Spleen (tissue), 13 donors: ENCODE measurements at places on chromosomes 2 and 18. TPM values are rescaled to one million over a fixed set of nuclear protein-coding genes. Genes with fewer than 3 reads are reported as not detected.

The XPO1 gene
- 147 TPM for total RNA-seq

The ARHGAP28 gene
- 58.5 TPM for total RNA-seq

The CPLX4 gene
- total RNA-seq = not detected

The CLIP4 gene
- total RNA-seq = 28.4 TPM

The CFAP65 gene
- total RNA-seq = not detected

The TANC1 gene
- total RNA-seq = 21.8 TPM

The CEP68 gene
- total RNA-seq = 24.7 TPM

The CRYGD gene
- total RNA-seq = not detected

The RAX gene
- not detected for total RNA-seq

DNA sequence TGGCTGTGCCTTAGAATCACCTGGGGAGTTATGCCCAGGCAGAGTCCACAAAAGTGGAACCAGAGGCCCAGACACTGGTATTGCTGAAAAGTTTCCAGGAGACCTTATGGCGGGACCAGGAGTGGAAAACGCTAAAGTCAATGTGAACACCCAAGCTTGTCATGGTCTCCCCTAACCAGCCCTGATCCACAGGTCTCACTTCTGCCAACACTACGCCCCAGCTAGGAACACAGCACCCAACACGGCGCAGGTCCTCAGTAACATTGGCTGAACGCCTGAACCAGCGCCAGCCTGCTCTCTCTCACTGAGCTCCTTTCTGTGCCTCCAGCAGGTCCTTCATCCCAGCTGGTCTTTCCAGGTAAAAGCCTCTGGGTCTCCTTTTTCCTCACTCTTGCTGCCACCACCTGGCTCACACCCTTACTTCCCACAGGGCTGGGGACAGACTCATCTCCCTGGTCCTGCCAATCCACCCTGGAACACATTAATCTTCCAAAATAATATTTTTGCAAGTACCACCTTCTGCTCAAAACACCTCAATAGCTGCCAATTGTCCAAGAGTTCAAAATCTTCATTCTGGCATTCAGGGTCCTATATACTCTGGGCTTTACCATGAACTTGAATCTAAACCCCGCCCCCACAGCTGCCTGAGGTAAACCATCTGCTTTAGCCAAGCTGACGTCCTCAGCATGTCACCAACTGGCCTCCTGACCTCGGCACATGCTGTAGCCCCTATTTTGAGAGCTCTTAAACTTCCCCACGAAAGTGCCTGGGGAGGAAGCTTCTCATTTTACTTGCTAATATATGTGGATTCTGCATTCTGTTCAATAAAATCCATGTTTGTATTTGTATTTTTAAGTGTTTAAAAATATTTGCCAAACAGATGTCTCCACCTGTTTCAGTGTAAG lies 34.6 kb downstream of the ADCY3 start:
- DNase-seq = no peak

DNA sequence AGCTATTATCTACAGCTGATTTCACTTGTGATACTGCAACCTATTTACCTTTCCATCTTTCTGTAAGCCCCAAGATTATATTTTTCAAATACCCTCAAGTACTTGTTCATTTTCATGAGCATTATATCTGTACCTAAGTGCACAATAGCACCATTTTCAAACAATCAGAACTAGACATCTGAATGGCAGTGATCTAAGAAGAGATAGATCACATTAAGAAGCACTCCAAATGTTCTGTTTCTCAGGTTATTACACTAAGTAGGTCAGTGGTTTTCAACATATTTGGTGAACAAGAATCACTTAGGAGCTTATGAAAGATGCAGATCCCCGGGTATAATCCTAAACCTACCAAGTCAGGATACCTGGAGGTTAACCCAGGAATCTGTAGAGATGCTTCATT lies 872.7 kb downstream of the DCDC2C start:
- DNase-seq = no peak

DNA sequence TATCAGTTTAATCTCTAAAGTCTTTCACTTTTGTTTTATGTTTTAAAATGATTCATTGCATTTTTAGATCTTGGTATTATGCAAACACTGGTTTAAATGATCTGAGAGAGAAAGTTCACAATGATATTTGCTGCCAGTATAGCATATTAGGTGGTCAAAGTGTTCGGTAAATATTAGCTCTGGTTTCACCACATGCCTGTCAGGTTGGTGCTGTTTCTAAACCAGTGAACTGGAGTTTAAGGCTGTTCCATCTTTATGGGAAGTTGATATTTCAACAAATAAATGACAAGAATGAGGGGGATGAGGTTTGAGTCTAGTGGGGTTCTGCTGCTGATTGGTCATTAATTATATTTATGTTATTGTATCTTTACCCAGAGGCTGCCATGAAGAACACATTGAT lies 436.4 kb downstream of the DCDC2C start:
- DNase-seq = no peak

DNA sequence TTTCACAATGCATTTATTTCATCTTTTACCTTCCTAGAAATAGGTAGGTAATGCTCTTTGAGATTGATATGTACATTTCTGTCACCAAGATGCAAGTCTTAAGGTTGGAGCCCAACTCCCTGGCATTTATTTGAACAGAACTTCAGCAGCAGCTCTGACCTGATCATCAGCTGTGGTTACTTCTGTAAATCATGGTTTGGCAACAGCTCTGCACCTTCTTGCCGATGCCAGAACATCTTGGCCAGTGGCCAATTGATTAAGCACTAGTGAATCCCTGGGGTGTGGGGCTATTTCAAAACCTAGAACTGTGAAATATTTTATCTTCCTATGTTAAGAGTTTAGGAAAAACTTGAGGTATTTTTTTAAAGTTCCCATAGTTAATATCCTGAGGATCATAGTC lies 124.8 kb upstream of the NYAP2 start:
- no peak for DNase-seq

DNA sequence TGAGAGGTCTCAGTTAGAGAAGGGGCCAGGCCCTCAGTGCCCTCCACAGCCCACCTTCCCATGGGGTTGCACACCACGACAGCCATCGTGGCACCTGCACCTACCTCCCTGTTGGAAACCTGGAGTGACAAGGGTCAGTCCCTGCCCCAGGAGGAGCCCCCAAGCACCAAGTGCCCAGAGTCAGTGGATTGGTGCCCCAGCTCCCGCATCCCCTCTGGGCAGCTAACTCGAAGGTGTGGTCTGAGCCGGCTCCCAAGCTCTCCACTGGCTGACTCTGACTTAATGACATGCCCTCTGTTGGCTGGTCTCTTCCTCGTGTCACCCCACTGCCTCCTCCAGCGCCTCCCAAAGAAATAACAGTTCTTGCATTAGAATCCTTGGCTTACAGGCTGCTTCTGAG lies 116.4 kb downstream of the NDUFA10 start:
- no peak for DNase-seq

DNA sequence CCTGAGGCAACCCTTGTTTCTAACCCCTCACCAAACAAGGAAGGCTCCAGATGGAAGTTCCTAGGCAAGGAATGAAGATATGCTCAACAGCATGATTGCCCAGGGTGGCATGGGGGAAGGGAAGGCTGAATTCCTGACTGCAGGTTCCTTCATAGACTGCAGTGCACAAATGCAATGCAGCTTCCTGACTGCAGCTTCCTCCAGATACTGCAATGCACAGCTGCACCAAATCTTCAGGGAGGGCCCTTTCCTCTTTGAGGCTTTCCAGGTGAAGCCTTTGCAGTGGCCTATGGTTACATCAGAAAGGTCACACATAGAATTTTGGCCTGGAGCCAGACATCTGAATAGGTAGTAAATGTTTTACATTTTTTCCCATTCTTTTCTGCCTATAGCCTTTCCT lies 58.8 kb upstream of the DYNAP start:
- no peak for DNase-seq

- no peak for DNase-seq
Measured at GRCh38 chr2:47414682-47415458, 11.9 kb downstream of the MSH2 start.

- peak; percentile 43 for DNase-seq
Measured at GRCh38 chr18:74517236-74517630, 17.1 kb upstream of the CNDP1 start.

- peak; percentile 62 for DNase-seq
Measured at GRCh38 chr18:13241083-13241892, 22.7 kb downstream of the LDLRAD4 start.

DNA sequence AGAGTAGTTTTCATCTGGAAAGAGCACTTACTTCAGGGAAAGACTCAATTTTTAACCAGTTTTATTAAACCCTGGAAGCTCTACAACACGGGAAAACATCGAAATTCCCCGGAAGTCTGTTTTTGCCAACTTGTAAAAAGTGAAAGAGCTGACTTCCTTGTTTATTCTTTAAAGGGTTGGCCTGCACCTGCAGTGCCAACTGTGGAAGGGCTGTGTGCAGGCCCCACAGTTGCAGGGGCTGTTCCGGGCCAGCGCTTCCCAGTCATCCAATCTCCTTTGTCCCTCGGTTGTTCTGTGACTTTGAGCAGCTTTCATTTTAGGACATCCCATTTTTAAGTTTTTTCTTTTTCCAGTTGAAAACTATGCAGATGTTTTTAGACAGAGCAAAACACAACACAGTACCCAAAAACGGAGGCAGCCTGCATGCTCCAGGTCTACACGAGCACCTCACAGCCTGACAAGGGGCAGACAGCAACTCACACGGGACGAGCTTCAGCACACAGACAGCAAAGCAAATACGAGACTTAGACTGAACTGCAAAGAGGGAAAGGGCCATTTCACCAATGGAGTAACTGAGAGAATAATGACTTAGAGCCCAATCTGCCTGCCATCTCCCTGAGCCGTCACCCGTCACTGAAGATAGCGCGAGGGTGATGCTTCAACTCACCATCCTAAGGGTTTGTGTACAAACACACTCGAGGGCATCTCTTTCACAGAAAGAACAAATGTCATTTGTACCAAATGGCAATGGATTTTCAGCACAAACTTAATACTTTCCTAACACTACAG lies 70.6 kb downstream of the EMILIN2 start:
- no peak for DNase-seq

DNA sequence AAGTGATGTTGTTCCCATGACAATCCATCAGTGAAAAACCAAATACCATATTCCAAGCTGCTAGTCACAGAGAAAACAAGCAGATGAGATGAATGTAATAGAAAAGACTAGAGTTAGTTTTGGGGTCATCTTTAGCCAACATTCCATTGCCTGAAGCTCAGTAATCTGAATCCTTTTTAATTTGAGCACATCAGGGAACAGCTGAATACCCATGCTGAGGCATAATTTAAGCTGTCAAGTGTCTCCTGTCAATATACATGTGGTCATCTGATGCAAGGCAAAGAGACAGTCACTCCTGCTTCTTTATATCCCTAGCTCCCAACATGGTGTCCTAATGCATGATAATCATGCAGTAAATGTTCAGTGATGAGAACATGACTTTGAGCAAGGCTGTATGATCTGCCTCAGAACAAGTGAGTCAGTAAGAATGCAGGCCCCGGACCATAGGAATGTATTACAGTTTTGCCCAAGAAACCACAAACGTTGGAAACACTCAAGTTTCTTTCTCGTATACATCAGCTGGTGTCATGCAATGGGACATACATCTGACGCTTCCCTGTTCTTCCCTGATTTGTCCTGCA lies 48.0 kb downstream of the CDK15 start:
- DNase-seq = no peak

DNA sequence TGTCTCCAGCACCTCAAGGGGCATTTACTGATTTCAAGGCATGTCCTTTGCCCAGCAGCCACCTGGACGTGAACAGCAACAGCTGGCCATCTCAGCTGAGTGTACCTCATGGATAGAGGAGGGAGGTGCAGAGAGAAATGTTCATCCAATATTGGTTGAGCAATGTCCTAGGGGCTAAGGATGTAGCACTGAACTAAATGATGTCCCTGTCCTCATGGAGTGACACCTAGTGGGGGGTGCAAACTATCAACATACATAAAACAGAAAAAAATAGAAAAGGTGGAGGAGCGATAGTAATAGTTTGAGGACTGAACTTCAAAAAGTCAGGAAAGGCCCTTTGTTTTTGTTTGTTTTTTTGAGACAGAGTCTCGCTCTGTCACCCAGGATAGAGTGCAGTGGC lies 4.8 kb upstream of the UGGT1 start:
- no peak for DNase-seq

DNA sequence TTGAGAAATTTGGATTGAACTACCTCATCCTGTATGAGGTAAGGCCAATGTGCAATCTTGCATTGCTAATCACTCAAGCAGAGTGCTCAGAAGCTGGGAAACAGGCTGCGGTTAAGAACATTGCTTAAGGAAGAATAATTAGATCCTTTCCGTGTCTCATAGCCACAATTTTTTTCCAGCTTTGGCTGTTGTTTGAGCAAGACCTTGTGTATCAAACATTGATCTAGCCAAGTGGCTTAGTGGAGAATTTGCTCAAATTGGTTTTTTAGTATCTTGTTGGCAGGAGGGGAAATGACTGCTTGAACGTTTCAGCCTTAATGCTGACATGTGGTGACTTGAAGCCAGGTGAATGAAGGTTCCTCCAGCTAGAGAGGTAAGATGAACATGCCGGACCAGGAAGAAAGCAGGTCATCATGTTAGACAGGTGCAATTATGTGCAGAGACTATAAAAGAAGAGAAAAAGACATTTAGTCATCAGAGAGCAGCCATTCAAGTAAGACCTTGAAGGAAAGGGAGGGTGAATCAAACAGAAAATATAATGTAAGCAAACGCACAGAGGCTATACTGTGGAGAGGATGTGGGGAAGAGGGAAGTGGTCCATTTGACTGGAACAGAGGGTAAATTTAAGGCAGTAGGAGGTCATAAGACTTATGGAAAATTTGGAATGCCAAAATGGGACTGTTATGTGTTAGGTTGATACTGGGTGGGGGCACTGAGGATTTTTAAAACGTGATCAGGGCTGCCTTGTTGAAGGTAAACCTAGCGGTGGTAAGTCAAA lies 98.9 kb upstream of the CYP1B1 start:
- DNase-seq = no peak

GRCh38 chr18:75142677-75143076 lies 66.3 kb downstream of the PTGR3 start:
- no peak for DNase-seq

GRCh38 chr2:48567671-48568070 lies 37.7 kb downstream of the STON1 start:
- no peak for DNase-seq

DNA sequence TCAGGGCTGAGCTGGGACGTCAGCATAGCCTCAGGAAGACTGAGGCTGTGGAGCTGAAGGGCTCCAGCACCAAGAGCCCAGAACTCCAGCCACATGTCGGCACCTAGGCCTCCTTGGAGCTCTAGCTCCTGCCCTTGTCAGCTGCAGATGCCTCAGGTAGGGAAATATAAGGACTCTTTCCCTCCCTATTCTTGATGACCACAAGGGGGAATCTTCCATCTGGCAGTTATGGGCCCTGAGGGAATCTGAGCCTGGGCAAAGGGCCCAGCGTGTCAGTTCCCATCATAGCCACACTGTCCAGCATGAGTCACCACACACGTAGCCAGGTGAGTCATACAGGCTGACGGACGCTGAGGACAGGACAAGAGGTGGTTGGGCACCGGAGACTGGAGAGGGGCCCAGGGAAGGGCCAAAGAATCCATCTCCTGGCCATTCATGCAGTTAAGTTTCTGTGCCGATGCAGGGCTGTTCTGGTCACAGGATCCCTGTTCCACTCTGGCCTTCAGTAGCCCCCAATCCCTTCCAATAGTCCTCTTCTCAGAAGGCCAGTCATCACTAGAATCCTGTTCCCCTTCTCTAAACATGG lies 1.8 kb downstream of the MPV17 start:
- DNase-seq = no peak

- DNase-seq = no peak
Measured at GRCh38 chr2:236684504-236685256, 115.1 kb downstream of the ACKR3 start.
